Smooth muscle cell of bladder (primary cell): ENCODE measurements at places on chromosomes 3 and 15. TPM values are rescaled to one million over a fixed set of nuclear protein-coding genes. Genes with fewer than 3 reads are reported as not detected.

NCK1 gene
- total RNA-seq, result 52.0 and 53.9 TPM in 2 replicates

RAD54L2 gene
- 11.5 and 13.5 TPM in 2 replicates for total RNA-seq

GRK7 gene
- 0.09 TPM in 1 of 2 replicates, not detected in the other for total RNA-seq

MINAR1 gene
- total RNA-seq, result 0.57 and 0.65 TPM in 2 replicates

TWF2 gene
- 62.7 and 92.0 TPM in 2 replicates for total RNA-seq

FBN1 gene
- 857 and 873 TPM in 2 replicates for total RNA-seq

ITPKA gene
- 0.92 and 1.4 TPM in 2 replicates for total RNA-seq

RPS27L gene
- total RNA-seq, result 523 and 675 TPM in 2 replicates

SOX2 gene
- total RNA-seq, result not detected in 2 replicates

ARPP21 gene
- total RNA-seq, result not detected in 2 replicates

PYGO1 gene
- total RNA-seq, result 6.8 and 8.6 TPM in 2 replicates

ABHD6 gene
- total RNA-seq, result 5.5 and 8.8 TPM in 2 replicates

PRTG gene
- total RNA-seq, result 1.6 and 2.4 TPM in 2 replicates

AADACL2 gene
- not detected in 2 replicates for total RNA-seq

GRM2 gene
- under 0.01 TPM in 1 of 2 replicates, not detected in the other for total RNA-seq

LRRN1 gene
- not detected in 2 replicates for total RNA-seq

RPP14 gene
- total RNA-seq, result 9.1 and 12.2 TPM in 2 replicates

RASGRP1 gene
- total RNA-seq, result 0.37 and 0.43 TPM in 2 replicates

HTR3E gene
- total RNA-seq, result not detected in 2 replicates

TTC21A gene
- 1.8 and 3.6 TPM in 2 replicates for total RNA-seq

NDN gene
- 41.5 and 66.6 TPM in 2 replicates for total RNA-seq

MKRN2OS gene
- total RNA-seq, result not detected in 2 replicates

ERICH6 gene
- under 0.01 TPM in 1 of 2 replicates, not detected in the other for total RNA-seq

MME gene
- 603 and 789 TPM in 2 replicates for total RNA-seq

MORC1 gene
- total RNA-seq, result not detected in 2 replicates

WNT5A gene
- 4.4 and 35.6 TPM in 2 replicates for total RNA-seq

CCNB2 gene
- 7.1 and 9.0 TPM in 2 replicates for total RNA-seq

OXTR gene
- total RNA-seq, result 0.37 and 0.57 TPM in 2 replicates

SLC24A5 gene
- not detected in 2 replicates for total RNA-seq
